HS-27A (cell line): ENCODE measurements at places on chromosomes 7 and 10.

DNA sequence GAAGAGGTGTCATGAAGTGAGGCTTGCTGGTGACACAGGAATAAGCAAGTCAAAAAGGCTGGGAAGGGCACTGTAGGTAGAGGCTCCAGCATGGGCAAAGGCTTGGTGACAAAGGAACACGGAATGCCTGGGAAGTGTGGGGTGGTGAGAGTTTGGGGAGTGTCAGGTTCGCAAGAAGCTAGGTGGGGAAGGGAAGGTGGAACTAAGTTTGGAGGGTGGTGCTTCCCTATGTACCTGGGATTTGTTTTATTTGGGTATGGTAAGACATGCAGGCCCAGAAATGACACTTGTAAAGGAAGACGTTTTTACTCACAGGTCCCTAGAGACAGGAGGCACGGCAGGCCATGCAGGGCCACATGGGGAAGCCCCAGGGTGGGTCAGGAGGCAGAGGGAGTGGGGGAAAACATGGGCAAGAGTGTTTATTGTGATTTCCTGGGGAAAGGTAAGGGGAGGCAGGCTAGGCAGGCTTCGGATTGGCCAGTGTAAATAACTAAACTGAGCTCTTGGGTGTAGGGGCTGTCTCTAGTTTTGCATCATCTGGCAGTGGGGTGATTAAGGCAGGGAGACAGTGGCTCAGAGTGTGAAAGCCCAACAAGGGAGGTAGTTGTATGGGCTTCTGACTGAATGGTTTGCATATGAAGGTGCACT lies 52.1 kb downstream of the SH2D4B start:
- DNase-seq: no peak

- DNase-seq: peak; percentile 45
Observed at GRCh38 chr7:135620980-135621850, 41.1 kb upstream of the STMP1 start.

DNA sequence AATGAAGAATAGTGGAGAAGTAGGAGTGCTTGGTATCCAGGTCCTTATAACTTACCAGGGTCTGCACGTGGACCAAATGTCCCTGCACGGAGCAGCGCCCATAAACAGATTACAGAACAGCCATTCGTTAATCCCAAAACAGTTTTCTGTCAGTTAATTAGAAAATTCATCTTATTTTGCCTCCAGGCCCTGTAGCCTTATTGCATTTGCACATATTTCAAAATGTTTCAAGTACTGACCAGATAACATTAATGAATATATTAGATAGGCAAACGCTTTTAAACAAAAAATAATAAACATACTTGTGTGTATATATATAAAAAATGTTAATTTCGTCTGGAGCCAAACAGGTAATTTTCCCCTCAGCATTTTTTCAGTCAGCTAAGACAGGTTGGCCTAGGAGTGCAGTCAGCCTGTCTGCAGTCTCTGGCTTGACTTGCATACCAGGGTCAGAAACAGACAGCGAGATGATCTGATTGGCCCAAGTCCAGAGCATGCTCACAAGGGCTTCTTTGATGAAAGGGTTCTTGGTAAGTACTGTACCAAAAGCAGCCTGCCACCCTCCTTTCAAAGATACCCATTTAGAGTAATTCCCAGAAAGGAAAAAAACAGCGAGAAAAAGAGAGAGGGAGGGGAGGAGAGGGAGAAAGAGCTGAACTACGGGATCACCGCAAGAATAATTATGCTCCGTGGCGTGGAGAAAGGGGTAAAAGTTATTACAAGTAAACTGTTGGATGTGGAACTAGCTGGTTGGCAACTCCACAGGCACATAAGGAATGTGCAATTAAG lies 194.4 kb upstream of the TCF7L2 start:
- DNase-seq: no peak

DNA sequence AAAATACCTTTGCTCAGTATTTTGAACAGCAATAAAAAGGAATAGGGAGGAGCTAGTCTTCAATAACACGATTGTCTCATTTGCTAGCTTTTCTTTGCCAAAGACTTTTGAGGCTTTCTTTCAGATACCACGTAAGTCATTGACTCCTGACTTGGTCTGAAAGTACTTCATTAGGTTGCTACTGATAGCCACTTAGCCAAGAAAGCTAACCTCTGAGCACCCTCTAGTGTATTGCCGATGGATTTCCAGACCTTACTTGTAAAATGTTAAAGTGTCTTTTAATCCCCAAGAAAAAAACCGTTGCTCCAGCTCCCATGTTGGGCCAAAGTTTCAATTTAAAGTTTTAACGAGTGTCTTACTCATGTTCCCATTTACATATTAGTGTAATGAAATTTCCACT lies 63.4 kb upstream of the STRIP2 start:
- no peak for DNase-seq

DNA sequence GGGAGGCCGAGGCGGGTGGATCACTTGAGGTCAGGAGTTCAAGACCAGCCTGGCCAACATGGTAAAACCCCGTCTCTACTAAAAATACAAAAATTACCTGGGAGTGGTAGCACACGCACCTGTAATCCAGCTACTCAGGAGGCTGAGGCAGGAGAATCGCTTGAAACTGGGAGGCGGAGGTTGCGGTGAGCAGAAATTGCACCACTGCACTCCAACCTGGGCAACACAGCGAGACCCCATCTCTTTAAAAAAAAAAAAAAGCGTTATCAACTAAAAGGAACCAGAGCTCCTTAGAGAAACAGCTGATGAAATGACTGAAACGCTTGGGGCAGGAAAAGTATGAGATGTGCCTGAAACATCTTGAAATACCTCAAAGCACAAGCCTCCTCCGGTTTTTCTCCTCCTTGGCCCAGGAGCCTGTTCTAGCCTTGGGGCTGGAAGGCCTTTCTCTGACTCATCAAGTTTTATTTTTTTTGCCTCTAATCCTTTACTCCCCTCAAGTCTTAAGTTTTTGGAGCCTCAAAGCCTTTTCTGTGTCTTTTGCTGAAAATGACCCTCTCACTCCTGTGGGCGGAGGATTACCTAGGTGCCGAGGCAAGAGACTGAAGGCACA lies 2.6 kb upstream of the METTL27 start:
- no peak for DNase-seq

DNA sequence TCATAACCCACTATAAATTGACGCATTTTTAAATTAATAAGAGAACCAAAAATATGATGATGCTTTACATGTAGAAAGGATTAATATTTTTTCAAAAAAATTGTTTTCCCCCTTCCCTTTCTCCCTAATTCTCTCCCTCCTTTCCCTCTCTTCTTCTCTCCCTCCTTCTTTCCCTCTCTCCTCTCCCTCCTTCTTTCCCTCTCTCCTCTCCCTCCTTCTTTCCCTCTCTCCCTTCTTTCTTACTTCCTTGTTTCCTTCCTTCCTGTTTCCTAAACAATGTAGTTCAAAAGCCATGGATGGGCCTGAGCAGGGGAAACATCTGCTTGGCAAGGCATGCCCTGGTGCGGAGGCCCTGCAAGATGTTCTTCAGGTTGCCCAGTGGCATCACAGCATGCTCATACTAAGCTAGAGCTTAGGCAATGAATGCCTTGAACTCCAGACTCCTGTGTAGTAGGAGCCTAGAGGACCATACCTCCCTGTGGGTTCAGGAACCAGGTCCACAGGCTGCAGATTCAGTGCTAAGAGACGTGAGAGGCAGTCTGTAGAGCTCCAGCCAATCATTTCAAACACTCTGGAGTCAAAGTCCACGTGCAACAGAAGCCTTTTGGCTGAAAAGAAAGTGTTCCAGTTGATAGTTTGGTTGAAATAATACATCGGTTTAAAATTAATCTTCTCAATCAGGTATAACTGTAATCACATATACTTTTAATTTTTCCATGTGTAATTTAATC lies 20.1 kb upstream of the MRPS17 start:
- DNase-seq: no peak

- DNase-seq: no peak
Observed at GRCh38 chr7:45324683-45325237, 167.2 kb downstream of the RAMP3 start.

DNA sequence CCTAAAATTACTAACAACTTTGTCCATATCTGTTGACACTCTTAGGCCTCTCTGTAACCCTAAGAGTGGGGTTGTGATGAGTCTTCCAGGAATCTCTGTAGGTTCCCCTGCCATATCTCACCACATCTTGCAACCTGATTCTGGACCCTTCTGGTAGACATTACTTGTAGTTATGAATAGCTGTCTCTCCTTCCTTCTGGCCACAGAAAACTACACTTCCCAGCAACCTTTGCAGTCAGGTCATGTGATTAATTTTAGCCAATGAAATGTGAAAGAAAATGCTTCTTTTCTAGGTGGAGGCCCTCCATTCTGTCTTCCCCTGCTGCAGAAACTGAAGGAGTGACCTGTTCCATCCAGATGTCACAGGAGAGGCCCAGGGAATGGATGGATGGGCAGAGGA lies 147.6 kb upstream of the AOAH start:
- DNase-seq: no peak

DNA sequence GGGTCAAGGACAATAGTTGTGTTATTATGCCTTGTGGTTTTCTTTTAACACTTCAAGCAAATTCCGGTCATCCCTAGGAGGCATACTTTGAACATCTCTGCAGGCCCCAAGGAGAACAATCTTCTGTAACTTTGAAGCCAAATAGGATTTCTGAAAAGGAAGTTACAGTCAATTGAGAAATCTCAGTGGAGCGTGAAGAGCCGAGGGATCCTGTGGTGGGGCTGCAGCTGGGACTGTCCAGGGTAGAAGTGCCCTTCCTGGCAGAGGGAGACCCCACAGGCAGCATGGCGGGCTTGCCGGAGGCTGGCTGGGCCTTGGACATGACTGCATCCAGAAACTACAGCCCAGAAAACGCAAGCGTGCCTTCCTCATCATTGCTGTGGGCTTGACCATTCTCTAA lies 179.7 kb downstream of the PTPN20 start:
- DNase-seq: no peak

DNA sequence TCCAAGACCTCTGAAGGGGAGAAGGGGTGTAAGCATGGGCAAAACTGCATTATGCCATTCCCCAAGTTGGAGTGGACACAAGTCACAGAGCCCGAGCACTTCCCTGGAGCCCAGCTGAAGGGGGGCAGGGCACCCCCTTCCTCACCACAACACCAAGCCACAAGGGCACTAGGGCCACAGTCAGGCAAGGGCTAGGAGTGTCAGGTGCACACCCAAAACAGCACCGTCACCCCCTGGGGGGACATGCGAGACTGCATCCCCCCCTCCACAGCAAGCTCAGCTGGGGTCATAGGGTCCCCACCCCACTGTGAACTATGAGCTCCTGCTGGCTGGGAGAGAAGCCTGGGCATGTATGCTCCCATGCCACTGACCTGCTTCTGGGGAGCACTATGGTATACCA lies 143.9 kb downstream of the GRID1 start:
- no peak for DNase-seq

- DNase-seq: no peak
Observed at GRCh38 chr10:91694170-91694794, 61.4 kb upstream of the PPP1R3C start.

DNA sequence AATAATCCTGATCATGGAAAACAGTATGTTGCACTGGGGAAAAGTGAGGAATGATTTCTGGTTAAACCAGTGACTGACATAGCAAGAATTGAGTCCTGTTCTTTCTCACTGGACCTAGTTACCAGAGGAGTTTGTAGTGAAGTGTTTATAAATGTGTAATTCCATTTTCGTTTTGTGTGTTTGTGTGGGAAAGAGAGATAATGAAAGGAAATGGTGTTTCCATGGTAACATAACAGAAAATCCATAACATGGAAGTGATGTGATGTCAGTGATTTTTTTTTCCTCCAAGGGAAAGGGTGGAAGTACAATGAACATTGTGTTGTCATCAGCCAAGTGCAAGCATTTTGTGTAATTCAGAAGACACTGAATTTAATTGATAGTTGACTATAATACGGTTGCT lies 283.9 kb downstream of the PLXDC2 start:
- no peak for DNase-seq

DNA sequence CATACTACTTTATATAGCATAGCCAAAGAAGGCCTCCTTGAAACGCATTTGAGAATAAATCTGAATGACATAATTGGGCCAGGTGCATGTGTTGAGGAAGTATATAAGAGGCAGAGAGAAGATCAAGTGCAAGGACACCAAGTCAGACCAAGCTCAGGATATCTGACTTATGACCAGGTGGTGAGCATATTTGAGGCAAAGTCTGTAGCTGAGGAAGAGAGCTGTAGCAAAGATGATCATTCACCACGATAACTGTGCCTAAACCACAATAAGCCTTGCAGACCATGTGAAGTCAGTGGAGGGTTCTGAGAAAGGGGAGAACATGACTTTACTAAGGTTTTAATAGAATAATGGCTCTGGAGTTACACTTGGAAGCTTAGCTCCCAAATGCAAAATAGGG lies 292.3 kb downstream of the SORCS1 start:
- DNase-seq: no peak

GRCh38 chr10:43420369-43421200 lies 11.6 kb upstream of the HNRNPF start:
- DNase-seq: no peak

GRCh38 chr10:130485236-130485957 lies 349.2 kb downstream of the GLRX3 start:
- DNase-seq: no peak

DNA sequence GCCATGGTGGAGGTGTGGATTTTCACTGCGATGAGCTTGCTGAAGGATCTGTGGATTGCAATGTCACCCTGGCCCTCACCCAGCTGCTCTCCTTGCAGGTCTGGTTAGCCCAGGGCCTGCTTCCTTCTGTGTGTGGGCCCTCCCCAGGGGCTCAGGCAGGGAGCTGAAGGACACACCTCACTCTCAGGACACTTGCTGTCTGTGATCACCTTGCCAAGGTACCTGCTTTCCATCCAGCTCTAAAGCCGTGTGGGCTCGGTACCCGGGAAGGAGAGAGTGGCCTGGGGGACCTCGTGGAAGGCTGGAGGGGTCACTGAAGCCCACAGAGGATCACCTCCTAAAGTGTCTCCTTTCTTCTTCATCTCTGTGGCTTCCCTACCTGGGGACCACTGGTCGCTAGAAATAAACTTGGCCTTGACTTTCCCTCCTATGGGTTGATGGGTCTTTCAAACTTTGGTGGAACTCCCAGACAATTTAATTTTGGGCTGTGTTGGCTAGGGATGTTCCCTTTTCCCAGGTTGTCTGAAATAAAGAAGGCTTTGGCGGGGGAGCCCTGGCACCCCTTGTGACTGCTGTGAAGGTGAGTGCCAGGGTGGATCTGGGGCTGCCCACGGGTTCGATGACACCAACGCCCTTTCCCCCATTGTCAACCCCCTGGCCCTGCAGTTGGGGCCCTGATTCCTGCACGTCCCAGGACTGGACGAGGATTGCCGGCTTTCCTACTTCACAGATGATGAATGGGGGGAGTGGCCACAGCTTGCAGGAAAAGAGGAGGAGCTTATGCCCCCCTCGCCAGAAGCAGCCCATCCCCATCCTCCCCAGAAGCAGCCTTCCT lies 331.0 kb downstream of the ADARB2 start:
- DNase-seq: no peak
